ENCODE measurements at places on chromosomes 1 and 21.

- no peak for DNase-seq
Measured at GRCh38 chr21:36103434-36103833, 31.4 kb upstream of the CBR3 start.

DNA sequence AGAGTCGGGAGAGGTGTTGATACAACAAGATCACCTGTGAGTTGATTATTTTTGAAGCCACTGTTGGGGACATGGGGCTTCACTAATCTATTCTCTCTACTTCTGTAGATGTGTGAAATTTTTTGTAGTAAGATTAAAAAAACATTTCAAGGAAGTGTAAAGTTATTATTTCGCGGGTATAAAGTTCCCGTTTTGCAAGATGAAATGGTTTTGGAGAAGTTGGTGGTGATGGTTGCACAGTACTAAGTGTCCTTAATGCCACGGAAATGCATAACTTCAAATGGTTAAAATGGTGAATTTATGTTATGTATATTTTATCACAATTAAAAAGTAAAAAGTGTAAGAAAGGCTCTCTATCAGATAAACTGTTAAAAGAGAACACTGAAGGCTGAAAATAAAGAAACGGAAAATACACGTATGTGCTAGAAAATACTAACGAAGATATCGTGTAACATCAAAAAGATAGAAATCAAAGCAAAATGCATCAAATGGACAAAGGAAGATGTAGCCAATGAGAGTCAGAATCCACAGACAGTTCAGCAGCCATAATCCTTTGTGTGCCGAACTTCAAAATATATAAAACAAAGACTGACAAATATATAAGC is 2.9 kb upstream of the ITGB2 start:
- no peak for DNase-seq

DNA sequence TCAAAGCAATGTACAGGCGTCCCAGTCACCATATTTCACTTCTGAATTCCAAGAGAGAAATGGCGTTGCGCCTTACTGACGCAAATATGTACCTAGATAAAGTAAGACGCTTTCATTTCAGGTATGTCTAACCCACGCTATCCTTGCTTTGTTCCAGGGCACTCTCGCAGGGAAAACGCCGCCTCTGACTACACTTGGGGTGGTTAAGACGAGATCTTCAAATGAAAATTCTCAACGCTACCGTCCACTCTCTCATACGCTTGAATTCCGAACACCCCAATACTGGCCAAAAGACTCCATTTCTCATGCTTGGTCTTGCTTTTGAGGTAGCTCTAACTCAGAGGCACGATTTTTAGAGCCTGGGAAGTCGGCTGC is 736 bp upstream of the ZMPSTE24 start:
- DNase-seq = no peak

DNA sequence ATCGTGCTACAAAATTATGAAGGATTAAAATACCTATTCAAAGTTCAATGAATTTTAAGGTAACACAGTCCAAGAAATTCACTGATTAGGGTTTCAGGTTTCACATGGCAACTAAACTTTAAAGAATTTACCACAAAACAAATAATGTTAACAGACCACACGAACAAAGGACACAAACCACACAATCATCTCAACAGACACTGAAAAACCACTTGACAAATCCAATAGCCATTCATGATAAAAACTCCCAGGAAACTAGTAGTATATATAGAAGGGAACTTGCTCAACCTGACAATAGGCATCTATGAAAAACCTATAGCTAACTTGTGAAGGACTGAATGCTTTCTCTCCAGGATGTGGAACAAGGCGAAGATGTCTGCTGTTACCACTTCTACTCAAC is 21.1 kb upstream of the SH2D5 start:
- no peak for DNase-seq

DNA sequence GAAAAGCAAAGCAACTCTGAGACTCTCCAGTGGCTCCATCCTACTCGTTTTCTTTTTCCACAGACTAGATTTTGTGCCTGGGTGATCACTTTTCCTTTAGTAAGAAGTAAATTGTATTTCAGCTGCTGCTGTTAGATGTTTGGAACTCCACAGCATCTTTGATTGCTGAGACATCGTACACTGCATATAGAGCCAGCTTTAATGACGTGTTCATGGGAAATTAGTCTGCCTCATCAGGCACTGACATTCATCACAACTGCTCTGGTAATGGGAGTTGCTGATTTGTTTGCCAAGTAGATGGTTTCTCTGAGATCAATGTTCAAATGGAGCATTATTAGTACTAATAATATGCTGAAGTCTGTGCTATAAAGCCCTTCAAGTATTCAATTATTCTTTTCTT is 573.8 kb upstream of the NR5A2 start:
- no peak for DNase-seq

DNA sequence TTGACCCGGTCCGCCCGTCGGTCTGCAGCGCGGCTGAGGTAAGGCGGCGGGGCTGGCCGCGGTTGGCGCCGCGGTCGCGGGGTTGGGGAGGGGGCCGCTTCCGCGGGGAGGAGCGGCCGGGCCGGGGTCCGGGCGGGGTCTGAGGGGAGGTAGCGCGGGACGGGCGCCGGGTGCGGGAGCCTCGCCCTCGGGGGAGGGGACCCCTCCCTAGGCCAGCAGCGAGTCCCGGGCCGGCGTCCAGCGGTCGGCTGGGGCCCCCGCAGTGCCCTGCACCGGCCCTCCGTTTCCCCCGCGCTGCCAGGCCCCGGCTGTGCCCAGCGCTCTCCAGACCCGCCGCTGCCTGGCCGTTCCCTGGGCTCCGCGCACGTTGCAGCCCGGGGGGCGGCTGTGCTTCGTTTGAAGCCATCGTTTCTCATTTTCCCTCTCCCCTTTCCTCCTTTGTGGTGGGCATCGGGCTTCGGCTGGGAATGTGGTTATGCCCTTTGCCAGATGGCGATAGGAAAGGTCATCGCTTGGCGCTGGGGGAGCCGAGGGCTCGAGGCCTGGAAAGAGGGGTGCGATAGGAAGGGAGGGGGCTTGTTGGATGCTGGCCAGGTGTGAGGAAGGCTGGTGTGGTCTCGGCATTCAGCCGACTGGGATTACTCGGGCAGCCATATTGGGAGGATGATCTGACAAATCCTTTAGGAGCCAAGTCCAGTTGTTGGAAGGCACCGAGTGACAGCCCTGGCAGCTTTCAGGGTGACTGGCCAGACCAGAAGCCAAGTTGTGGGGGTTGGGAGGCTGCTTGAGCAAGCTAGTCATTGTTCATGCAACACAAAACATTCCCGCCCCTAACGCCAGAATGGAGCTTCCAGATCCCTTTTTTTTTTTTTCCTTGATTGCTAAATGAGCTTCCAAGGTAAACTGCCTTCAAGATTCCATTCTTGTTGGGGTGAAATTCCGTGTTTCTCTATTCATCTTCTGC is 753 bp downstream of the KIF1B start:
- DNase-seq = no peak

DNA sequence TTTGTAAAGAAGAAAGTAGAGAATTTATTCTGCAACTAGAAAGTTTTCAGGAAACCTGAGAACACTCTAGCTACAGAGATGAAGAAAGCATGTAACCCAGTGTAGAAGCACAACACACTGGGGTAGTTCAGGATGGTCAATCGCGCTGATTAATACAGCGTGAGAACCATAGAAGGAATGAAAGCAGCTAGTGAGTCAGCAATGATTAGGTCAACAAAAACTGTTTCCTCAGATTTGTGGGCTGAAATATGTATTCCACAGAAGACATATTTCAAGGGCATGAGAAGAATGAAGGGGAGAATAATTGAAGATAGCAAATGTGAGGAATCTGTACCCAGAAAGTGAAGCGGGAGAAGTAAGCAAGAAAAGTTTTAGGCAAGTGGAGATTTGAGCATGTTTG is 97.8 kb upstream of the ADGRL2 start:
- no peak for DNase-seq

DNA sequence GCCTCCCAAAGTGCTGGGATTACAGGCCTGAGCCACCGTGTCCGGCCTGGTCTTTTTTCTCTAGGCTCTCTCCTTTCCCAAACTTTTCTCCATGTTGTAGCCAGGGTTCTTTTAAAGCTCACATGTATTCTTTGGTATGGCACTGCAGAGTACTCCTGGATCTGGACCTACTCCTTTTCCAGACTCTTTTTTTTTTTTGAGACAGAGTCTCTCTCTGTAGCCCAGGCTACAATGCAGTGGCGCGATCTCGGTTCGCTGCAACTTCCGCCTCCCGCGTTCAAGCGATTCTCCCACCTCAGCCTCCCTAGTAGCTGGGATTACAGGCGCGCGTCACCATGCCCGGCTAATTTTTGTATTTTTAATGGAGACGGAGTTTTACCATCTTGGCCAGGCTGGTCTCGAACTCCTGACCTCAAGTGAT is 602 bp upstream of the MED18 start:
- DNase-seq = no peak

DNA sequence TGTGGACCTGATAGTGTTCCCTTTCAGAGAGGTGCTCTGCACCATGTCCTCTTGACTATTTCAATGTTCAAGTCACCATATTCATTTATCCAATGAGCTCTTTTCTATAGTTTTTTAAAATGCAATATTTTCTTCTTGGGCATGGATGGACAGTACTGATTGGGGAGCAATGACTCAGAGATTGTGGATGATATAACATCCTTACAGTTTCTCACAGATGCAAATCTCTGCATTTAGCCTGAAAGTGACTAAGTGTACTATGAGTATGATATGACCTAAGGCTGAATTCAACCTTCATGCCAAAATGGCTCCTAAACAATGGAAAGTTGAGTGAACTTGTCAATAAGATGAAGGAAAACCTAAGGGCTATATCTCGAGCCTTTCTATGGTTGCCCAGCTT is 36.5 kb downstream of the C4BPA start:
- no peak for DNase-seq

- DNase-seq = no peak
Measured at GRCh38 chr1:231544943-231545592, 16.6 kb downstream of the TSNAX start.

- no peak for DNase-seq
Measured at GRCh38 chr1:44641126-44642102, 32.9 kb downstream of the TMEM53 start.
